ENCODE measurements at places on chromosomes 6 and 20. TPM values are rescaled to one million over a fixed set of nuclear protein-coding genes. Genes with fewer than 3 reads are reported as not detected.

The MAFB gene
- 1.3 TPM for total RNA-seq

The HLA-DMB gene
- total RNA-seq = 0.38 TPM

The TTK gene
- 0.26 TPM for total RNA-seq

The SLC17A2 gene
- not detected for total RNA-seq

The WASF1 gene
- total RNA-seq = 5.4 TPM

The BPIFB2 gene
- total RNA-seq = not detected

The TNFRSF6B gene
- 7.1 TPM for total RNA-seq

The TNF gene
- not detected for total RNA-seq

All from bronchial epithelial cell (primary cell).